ENCODE measurements at places on chromosomes 2 and 18.

- DNase-seq: no peak
Observed at GRCh38 chr2:30443081-30443480, 4.0 kb upstream of the LCLAT1 start.

GRCh38 chr2:83006961-83007360 is 1452.1 kb downstream of the SUCLG1 start:
- no peak for DNase-seq

GRCh38 chr2:207621501-207622039 is 3.6 kb downstream of the METTL21A start:
- DNase-seq: no peak

GRCh38 chr2:140892911-140893637 is 1237.7 kb downstream of the LRP1B start:
- no peak for DNase-seq

DNA sequence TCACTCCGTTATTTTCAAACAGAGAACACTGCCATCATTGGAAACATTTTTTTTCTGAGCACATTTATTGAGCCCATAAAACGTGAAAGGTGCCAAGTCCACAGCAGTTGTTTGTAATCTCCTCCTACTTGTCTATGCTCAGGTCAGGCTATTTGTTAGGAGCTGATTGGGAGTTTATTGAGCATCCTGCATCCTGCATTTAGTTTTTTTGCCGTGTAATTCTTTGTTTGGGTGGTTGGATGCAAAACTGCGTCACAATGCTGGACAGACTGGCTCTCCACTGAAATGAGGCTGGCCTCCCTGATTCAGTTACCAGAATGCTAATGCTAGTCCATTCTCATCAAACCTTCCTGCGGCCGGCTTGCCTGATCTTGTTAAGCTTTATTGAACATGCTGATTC is 71.4 kb downstream of the RAPGEF4 start:
- DNase-seq: no peak

DNA sequence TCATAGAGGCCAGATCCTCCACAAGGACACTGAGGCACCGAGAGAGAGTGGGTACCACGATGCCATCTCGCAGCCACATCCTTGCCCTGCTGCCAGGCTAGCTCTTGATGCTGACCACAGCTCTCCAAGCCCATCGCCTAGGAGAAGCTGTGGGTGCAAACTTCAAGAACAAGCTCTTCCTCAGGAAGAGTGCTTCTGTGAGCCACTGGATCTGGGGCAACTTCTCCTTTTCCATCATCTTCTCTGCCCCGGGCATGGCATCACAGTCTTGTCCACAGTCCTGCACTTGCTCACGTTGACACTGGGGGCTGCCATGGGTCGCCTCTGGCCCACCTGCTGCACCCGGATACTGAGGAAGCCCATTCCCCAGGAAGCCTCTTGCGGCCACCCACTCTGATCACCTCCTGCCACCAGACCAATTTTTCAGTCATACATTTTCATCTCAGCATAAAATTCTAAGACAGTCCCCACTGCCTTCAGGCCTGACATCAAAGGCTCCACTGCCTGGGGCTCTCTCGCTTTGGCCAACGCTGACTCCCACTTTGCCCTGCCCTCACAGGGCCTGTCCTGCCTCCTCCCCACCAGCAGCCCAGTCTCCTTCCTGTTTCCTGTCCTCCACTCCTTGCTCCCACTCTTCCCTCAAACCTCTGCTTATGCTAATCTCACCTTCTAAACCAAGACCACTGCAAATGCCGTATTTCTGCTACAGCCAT is 243.9 kb downstream of the AFF3 start:
- no peak for DNase-seq

- DNase-seq: no peak
Observed at GRCh38 chr2:240392084-240392947, 43.1 kb upstream of the GPC1 start.

GRCh38 chr2:217878915-217879590 is 123.7 kb downstream of the TNS1 start:
- no peak for DNase-seq

GRCh38 chr2:156541229-156541628 is 105.0 kb downstream of the GPD2 start:
- DNase-seq: no peak

- DNase-seq: peak; percentile 9
Observed at GRCh38 chr2:18149660-18150246, 271.3 kb downstream of the KCNS3 start.

- no peak for DNase-seq
Observed at GRCh38 chr2:37457401-37457901, 113.0 kb downstream of the QPCT start.

DNA sequence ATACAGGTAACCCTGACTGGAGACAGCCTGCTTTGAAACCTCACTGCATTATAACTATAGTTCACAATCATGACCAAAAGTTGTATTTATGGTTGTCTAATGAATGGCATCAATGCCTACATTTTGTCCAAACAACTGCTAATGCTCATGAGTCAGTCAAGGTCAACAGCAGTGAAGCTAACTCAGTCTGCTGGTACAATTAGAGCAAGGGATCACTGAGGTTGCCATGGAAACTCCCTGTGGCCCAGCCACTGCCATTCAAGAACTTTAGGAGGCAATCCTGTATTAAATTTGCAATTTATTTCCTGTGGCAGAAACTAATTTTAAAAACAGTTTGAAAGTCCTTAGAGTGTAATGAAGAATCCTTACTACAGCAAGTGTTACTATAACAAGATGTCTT is 185.1 kb upstream of the SMAD7 start:
- DNase-seq: no peak

DNA sequence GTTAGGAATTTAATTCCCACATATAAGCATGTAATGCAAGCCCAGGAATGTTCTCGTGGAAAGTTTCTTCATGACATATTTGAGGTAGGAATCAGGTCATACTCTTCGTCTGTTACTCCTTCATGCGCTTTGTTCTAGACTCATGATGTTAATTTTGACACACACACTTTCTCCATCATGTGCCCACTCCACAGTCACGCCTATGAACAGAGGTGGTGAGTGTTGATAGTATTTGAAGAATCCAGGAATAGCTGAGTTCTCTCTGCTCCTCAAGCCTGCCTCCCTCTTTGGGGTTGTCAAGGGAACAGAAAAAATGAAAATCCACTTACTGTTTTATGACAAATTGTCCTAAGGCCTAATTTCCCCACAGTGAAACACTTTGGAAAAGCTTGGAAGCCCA is 117.3 kb upstream of the SERPINE2 start:
- no peak for DNase-seq
